Stimulated activated naive B cell treated with anti-CD40 and anti-IgM and Interleukin-4, amounts not matched to agents 10 μg/mL and 1 μg/mL and 100 μg/mL, for 72 hours (primary cell): ENCODE measurements at places on chromosomes 16 and 17.

DNA sequence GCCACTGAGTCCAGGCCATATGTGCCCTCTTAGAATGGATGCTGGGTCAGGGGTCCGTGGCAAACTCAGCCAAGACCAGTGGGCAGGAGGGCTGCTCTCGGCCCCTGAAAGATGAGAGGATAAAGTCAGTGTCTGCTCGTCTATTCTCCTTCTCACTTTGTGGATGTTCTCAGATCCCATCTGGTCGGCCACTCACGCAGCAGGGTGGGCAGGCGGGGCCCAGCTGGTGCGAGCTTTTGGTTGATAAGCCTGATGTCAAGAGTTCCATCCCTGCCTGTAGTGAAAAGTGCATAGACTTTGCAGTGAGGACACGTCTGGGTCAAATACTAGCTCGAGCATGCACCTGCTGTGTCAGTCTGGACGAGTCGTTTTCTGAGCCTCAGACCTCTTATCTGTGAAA lies 556.2 kb upstream of the EEF2KMT start:
- no peaks in the 10 kb centered on the region for H3K36me3 ChIP-seq
- no peak overlapping the region for H3K4me3 ChIP-seq
- H3K27ac ChIP-seq: no peak overlapping the region
- DNase-seq: no peak

DNA sequence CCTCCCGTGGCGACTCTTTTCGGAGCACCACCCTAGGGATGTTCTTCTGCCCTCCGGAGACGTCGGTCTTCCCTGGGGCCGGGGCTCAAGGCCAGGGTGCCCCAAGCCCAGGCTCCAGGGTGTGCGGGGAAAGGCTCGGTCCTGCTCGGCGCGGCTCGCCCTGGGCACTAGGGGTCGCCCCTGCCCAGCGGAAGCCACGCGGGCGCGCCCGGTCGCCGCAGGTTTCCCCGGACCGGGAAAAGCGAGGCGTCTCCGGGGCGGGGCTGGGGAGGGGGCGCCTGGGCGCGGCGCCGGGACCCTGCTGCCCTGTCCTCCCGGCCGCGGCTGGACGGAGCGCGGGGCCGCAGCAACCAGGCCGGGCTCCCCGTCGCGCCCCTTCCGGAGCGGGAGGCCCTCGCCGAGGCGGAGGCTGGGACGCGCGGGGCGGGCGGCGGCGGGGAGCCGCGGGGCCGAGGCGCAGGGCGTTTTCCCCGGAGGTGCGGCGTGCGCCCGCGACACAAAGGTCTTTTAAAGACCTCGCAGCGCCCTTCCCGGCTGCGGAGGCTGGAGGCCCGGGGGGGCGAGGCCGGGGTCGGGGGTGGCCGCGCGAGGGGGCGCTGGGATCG lies 76.4 kb downstream of the MRC2 start:
- DNase-seq: peak; percentile 64
- H3K36me3 ChIP-seq: no peaks in the 10 kb centered on the region
- no peak overlapping the region for H3K27ac ChIP-seq
- H3K4me3 ChIP-seq: peak overlapping the region; percentile 80
- peaks cover 22% of the 10 kb centered on the region for H3K27me3 ChIP-seq

DNA sequence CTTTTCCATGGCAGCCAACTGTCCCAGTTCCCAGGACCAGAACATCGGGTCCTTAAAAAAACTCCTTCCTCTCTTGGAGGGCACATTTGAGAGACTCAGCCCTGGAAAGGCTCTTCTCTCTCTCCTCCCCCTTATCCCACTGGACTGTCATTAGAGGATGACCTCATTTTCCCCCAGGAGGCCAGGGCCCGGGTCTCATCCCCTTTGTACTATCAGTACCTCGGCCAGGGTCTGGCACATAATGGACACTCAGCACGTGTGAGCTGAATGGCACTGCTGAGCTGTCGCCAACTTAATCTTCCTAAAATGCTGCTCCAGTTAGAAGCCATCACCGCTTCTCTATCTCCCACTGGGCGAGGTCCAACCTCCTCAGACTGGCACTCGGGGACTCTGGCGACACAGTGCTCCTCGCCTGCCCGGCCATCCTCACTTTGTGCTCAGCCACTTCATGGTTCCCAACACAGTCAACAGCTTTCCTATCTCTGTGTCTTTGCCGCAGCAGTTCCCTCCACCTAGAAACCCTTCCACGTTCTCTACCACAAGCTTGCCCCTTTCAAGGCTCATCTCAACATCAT lies 3.6 kb upstream of the RHBDL3 start:
- no peak overlapping the region for H3K4me3 ChIP-seq
- H3K27ac ChIP-seq: no peak overlapping the region
- peaks cover 24% of the 10 kb centered on the region for H3K4me1 ChIP-seq
- H3K36me3 ChIP-seq: no peaks in the 10 kb centered on the region
- peaks cover 63% of the 10 kb centered on the region for H3K27me3 ChIP-seq

- H3K4me1 ChIP-seq: no peaks in the 10 kb centered on the region
- H3K27ac ChIP-seq: peak overlapping the region; percentile 14
- peak; percentile 18 for DNase-seq
- no peaks in the 10 kb centered on the region for H3K36me3 ChIP-seq
- no peak overlapping the region for H3K4me3 ChIP-seq
- peaks cover 41% of the 10 kb centered on the region for H3K27me3 ChIP-seq
Measured at GRCh38 chr16:65117811-65118448, 3.9 kb downstream of the CDH11 start.

DNA sequence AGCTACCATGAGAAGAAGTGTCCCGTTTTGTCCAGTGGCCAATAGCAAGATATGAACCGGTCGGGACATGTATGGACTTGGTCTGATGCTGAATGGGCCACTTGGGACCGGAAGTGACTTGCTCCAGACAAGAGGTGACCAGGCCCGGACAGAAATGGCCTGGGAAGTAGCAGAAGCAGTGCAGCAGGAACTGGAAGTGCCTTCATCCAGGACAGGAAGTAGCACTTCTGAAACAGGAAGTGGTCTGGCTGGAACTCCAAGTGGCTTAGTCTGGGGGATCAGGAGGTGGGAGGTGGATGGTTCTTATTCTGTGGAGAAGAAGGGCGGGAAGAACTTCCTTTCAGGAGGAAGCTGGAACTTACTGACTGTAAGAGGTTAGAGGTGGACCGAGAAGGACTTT lies 5.3 kb downstream of the EFNB3 start:
- H3K4me3 ChIP-seq: no peak overlapping the region
- DNase-seq: no peak
- H3K27me3 ChIP-seq: peaks cover 91% of the 10 kb centered on the region

GRCh38 chr16:66207139-66207882 lies 159.2 kb upstream of the CDH5 start:
- H3K36me3 ChIP-seq: no peaks in the 10 kb centered on the region
- no peak for DNase-seq
- peaks cover 14% of the 10 kb centered on the region for H3K27me3 ChIP-seq
- H3K27ac ChIP-seq: no peak overlapping the region

DNA sequence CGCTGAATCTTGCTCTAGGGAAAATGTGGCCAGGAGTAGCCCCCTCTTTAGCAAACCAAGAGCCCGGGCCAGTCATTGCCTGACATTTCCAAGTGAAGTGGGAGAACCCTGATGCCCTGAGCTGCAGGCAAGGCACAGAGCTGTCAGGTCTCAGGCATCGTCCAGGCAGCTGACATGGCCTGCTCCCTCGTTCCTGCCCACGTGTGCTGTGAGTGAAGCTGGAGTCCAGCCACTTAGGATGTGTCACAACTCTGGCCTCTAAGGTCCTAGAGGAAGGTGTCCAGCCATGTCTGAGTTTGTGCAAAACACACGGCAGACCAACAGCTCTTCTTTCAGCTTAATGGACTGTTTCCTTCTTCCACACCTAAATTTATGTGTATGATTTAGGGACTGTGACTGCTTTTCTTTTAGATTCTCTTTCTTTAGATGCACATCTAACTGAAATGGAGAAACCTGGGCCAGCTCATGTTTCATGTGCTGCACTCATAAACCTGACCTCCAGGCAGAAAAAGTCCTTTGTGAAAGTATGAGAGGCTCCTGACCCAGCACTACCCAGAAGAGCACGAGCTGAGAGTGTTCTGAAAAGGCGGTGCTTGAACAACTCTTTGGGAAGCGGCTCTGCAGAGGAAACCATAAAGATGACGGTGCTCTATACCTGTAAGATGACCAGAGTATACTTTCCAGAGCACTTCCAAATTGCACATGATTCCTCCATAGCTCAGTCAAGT lies 14.8 kb upstream of the LIMD2 start:
- no peak overlapping the region for H3K4me3 ChIP-seq
- peaks cover 19% of the 10 kb centered on the region for H3K36me3 ChIP-seq
- H3K4me1 ChIP-seq: peaks cover 13% of the 10 kb centered on the region
- H3K27me3 ChIP-seq: no peaks in the 10 kb centered on the region
- no peak overlapping the region for H3K27ac ChIP-seq

- H3K4me3 ChIP-seq: no peak overlapping the region
- no peak for DNase-seq
- H3K27ac ChIP-seq: no peak overlapping the region
- no peaks in the 10 kb centered on the region for H3K4me1 ChIP-seq
- peaks cover 7% of the 10 kb centered on the region for H3K27me3 ChIP-seq
Measured at GRCh38 chr16:47949276-47949675, 206.5 kb downstream of the ABCC12 start.

DNA sequence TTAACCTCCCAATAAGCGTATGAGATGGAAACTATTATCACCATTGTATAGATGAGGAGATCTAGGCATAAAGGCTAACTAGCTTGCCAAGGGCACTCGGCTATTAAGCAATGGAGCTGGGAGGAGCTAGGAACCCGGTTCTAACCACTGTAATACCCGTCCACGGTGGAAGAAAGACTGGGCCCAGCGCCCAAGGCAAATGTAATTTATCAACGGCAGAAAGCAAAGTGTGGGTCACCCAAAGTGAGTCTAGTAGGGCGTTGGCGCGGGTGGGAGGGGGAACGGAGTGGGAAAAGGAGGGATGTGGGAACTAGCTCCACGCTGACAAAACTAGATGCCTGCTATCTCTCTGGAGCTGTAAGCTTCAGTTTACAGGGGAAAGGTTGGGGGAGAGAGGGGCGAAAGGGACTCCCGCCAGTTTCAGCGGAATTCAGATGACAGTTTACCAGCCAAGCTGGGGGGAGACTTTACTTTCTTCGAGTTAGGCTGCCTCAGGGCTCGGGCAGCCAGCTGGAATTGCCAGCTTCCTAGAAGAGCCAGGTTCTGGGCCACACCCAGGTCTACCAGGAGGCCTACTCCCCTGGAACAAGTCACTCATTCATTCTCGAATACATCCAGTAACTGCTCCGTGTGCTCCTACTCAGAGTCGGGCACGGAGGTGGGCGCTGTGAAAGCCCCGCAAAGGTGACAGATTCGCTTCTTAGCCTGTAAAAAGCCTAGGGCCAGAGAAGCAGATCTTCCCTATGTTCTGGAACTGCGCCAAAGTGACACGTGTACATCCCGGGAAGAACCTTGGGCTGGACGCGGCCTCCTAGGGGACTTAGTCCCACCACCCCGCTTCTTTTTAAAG lies 837 bp downstream of the LRRC59 start:
- peak overlapping the region; percentile 93 for H3K27ac ChIP-seq
- peaks cover 42% of the 10 kb centered on the region for H3K36me3 ChIP-seq
- peak overlapping the region; percentile 96 for H3K4me3 ChIP-seq
- DNase-seq: no peak
- H3K4me1 ChIP-seq: peaks cover 53% of the 10 kb centered on the region

DNA sequence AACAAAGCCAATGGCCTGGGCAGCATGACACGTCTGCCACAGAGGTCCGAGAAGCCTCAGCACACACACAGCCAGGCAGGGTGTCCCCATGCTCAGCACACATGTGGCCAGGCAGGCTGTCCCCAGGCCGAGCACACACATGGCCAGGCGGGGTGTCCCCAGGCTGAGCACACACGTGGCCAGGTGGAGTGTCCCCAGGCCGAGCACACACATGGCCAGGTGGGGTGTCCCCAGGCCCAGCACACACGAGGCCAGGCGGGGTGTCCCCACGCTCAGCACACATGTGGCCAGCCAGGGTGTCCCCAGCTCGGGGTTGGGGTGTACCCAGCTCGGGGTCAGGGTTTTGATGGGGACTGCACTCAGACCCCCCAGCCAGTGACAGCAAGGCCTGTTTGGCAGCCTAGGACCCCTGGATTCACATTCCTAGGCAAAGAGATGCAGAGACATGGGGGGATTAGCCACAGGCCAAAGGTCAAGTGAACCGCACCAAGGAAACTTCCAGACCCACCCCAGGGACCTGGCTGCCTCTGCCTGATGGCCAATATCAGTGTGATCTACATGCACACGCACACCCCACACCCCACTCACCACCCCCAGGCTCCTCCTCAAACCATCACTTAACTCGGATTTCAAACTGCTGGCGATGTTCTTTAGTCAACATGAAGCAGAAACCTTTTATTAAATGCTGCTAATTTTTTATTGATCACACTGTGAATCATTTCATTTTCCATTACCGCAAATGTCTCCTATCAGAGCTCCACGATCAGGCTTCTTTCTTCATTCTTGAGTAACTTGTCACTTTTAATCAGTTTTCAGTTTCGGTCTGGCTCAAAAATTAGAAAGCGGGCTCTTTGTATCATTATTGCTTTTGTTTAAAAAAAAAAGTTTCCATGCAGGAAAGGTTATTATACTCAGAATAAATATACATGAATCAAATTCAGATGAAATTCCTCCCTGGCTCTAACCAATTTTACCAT lies 111.4 kb downstream of the ZNF423 start:
- H3K27me3 ChIP-seq: no peaks in the 10 kb centered on the region
- no peaks in the 10 kb centered on the region for H3K4me1 ChIP-seq
- no peaks in the 10 kb centered on the region for H3K36me3 ChIP-seq
- DNase-seq: no peak
- H3K27ac ChIP-seq: no peak overlapping the region

DNA sequence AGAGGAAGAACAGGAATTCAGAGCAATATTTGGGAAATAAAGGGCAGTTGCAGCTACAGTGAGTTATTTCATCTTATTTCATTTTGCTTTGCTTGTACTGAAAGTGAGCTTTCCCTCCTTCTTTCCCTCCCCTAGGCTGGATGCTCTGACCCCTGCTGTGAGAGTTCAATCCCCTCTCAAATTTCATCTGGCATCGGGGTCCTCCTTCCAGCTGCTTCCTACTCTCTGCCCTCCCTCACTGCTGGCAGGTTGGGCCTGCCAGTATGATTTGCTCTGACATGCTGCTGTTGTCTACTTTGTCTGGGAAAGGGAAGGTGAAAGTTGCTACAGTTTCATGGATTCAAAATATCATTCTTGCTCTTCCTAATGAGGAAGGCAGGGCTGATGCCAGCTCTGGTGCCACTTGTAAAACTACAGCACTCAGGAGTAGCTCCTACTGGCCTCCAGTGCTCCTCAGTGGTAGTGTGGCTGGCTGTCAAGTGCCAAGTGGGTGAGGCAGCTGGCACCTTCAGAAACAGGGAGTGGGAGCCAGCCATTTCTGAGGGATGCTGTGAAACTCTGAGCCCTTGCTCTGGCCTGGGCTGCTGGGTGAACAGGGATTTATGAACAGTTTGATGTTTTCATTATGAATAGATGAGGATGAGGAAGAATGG lies 408.6 kb downstream of the HAPSTR1 start:
- no peak for DNase-seq
- no peak overlapping the region for H3K4me3 ChIP-seq
- H3K4me1 ChIP-seq: no peaks in the 10 kb centered on the region
- no peak overlapping the region for H3K27ac ChIP-seq
- no peaks in the 10 kb centered on the region for H3K36me3 ChIP-seq

- H3K27me3 ChIP-seq: no peaks in the 10 kb centered on the region
- H3K36me3 ChIP-seq: no peaks in the 10 kb centered on the region
- no peak overlapping the region for H3K4me3 ChIP-seq
- peaks cover 99% of the 10 kb centered on the region for H3K4me1 ChIP-seq
Measured at GRCh38 chr17:73593249-73593965, 50.8 kb downstream of the SDK2 start.

- H3K27ac ChIP-seq: peak overlapping the region; percentile 65
- H3K4me3 ChIP-seq: no peak overlapping the region
- no peak for DNase-seq
- peaks cover 23% of the 10 kb centered on the region for H3K36me3 ChIP-seq
- H3K4me1 ChIP-seq: peaks cover 15% of the 10 kb centered on the region
- peaks cover 11% of the 10 kb centered on the region for H3K27me3 ChIP-seq
Measured at GRCh38 chr16:79007614-79008013, 592.9 kb downstream of the MAF start.

- peak; percentile 44 for DNase-seq
- H3K36me3 ChIP-seq: peaks cover 8% of the 10 kb centered on the region
- peaks cover 17% of the 10 kb centered on the region for H3K27me3 ChIP-seq
- peak overlapping the region; percentile 83 for H3K4me3 ChIP-seq
Measured at GRCh38 chr16:695355-696089, 5.3 kb upstream of the WDR24 start.
